ENCODE measurements at places on chromosomes 2 and 18.

GRCh38 chr2:25790074-25790790, 88.1 kb downstream of the ASXL2 start:
- H3K27ac ChIP-seq = no peak overlapping the region
- H3K4me3 ChIP-seq = no peak overlapping the region
- H3K27me3 ChIP-seq = no peaks in the 10 kb centered on the region
- H3K36me3 ChIP-seq = no peaks in the 10 kb centered on the region
- peaks cover under 1% of the 10 kb centered on the region for H3K4me1 ChIP-seq

DNA sequence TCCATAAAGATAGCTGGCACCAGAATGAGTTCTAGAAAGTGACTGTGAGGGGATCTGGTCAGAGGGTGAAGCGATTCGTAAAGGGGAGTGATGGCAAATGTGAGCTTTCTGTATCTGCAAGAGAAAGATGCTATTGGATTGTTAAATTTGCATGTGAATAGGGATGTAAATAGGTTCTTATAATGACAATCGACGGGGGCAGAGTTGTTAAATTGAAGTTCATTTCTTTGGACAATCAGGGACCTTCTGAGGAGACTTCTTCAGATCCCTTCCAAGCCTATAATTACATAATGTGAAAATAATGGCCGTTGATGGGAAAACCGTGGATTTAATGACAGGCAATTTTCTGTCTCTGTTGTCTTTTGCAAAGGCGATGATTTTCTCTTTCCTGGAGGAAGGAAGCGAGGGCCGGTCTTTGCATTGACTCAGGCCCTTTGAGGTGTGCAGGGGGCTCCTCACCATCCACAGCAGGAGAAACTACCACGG, 52.2 kb upstream of the TMEM18 start:
- DNase-seq = no peak
- H3K36me3 ChIP-seq = no peaks in the 10 kb centered on the region
- H3K4me3 ChIP-seq = no peak overlapping the region
- H3K27ac ChIP-seq = no peak overlapping the region
- H3K4me1 ChIP-seq = peaks cover 25% of the 10 kb centered on the region

DNA sequence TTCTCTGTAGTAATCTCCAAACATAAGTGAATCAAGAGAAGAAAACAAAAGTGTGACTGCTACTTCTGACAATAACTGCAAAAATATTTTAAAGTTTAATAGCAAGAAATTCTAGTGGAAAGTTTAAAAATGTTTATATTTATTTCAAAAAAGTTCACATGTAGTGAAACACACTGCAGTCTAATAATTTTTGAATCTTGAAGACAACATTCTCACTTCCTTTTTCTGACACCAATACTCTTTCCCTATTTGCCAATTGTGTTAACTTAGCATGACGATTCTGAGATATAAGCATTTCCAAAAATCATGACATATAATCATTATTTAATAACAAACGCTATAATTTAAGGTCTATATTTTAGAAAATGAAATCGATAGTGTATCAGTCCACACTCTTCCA, 429.1 kb upstream of the PKDCC start:
- H3K27me3 ChIP-seq = no peaks in the 10 kb centered on the region
- H3K4me1 ChIP-seq = peaks cover 12% of the 10 kb centered on the region
- no peak overlapping the region for H3K4me3 ChIP-seq
- no peaks in the 10 kb centered on the region for H3K36me3 ChIP-seq

GRCh38 chr18:68734308-68734707, 19.4 kb upstream of the TMX3 start:
- peaks cover 5% of the 10 kb centered on the region for H3K4me1 ChIP-seq
- H3K4me3 ChIP-seq = no peak overlapping the region
- no peak overlapping the region for H3K27ac ChIP-seq
- peaks cover 2% of the 10 kb centered on the region for H3K27me3 ChIP-seq
